ENCODE measurements at places on chromosomes 6 and 20.

DNA sequence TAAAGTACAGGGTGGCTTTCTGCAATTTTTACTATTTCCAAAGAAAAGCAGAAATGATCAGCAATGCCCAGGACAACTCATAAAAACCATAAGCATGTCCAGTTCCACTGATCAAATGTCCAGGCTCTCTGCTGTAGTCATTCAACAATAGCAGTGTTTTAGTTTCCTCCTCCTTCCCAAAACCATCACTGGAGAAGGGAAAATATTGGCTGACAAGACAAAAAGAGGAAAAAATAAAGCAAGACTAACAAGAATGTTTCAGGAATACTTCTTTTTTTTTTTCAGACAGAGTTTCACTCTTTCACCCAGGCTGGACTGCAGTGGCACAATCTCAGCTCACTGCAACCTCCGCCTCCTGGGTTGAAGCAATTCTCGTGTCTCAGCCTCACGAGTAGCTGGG, 2.2 kb downstream of the UQCC1 start:
- DNase-seq = no peak

DNA sequence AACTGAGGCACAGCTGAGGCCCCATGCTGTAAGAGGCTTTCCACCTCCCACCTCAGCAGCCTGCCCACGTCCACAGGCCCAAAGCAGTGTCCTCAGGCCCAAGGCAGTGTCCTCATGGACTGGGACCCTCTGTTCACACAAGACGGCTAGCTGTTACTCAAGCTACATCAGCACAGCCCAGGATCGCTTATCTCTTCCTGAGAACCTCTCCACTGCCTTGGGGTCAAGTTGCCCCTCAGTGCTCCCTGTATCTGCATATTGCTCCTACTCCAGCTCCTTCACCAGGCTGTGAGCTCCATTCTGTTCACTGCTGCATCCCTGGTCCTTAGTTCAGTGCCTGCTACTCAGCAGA, 208.8 kb upstream of the TAB2 start:
- DNase-seq = no peak

DNA sequence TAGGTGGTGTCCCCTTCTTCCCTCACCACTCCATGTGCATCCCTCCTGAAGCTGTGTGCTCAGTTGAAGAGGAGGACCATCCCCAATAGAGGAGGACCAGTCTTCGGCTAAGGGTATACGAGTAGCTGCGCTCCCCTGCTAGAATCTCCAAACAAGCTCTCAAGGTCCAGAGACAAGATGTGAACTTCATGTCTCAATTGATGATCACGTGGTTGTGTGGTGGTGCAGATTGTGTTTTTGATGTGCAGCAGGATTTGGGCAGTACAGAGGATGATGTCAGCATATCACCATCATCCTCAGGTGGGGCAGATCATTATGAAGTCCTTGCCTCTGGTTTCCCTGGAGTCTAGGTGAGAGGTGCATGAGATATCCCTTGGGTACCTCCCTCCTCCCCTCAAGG, 20.0 kb upstream of the DDR1 start:
- DNase-seq = no peak

DNA sequence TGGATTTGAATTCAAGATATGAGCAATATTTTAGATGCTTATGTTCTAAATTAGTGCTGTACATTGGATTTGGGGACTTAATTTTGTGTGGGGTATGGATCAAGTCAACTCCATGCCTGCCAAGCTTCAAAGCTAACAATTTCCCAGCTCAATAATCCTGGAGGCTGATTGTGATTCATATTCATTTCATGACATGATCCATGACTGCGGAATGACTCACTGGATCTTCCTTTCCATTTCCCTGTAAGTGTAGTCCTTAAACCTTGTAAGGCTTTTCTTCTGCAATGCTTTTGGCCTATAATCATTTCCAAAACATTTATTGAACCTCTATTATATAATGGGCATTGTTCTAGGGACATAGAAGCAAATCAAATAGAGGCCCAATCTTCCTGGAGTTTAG, 44.7 kb upstream of the CCN2 start:
- DNase-seq = peak; percentile 62

DNA sequence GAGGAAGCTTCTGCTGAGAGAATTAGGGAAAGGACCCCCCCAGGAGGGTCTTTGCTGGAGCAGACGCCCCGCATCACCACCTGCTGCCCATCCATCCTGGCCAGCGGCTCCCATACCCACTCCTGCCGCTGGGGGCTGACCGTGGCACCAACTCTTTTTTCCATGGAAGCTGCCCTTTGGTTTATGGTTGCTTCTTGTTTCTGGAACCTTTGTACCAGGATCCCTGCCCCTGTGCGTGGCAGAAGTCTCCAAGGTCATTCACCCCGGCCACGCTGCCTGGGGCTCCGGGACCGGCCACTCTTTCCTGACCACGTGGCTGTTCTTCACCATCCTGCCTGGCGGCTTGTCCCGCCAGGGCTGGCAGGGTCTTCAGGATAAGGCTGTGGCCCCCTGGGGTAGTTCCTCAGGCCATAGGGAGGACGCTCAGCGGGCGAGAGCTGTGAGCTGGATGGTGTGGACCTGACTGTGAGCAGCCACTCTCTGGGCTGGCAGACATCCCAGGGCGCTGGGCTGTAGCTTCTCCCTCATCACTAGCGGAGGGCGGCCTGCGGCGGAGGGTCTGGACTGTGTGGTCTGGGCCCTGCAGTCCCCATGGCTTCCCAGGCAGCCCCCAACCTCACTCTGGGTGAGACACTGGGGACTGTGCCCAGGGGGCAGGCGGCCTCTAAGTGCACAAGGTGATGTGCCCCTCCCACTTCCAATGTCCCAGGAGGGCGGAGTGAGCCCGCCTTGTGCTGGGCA, 22.8 kb upstream of the RBBP8NL start:
- DNase-seq = no peak

GRCh38 chr20:10578607-10579006, 95.2 kb downstream of the JAG1 start:
- DNase-seq = no peak

- DNase-seq = no peak
These were observed 55.6 kb downstream of the ADTRP start for GRCh38 chr6:11722805-11723631.

GRCh38 chr6:169216830-169217229, 36.8 kb downstream of the THBS2 start:
- no peak for DNase-seq

GRCh38 chr20:19380211-19380610, 167.8 kb downstream of the SLC24A3 start:
- no peak for DNase-seq

DNA sequence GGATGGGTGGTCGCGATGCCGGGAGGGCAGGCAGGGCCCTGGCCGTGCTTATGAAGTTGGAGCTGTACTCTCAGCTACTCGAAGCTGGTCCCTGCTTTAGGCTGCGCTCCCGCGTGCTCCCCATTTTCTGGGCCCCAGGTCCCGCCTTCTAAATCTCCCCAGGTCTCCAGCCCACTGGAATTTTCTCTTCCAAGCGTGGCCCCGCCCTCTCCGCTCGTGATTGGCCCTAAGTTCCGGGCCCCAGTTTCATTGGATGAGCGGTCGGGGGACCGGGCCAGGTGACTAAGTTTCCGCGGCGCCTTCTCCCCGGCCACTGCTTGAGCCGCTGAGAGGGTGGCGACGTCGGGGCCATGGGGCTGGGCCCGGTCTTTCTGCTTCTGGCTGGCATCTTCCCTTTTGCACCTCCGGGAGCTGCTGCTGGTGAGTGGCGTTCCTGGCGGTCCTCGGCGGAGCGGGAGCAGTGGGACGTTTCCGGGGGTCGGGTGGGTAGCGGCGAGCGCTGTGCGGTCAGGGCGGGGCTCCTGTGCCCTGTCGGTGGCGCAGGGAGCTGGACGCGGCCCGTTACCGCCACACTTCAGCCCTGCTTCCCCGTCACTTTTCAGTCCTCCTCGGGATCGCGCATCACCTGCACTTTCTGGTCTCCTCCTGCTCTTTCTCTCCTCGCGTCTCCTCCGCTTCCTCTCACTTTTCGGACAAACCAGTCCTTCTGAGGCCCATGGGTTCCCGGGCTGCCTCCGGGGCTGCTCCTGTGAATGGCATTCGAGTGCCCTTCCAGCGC, at the start of gene MICA:
TSS of gene MICA (plus strand) at position 313 of the 778 bp plus-strand sequence. CDS start at position 351, 38 bp downstream.
- DNase-seq = no peak

- no peak for DNase-seq
These were observed 82.3 kb upstream of the BCLAF1 start for GRCh38 chr6:136371959-136372358.

- DNase-seq = no peak
These were observed 99.0 kb upstream of the SOX4 start for GRCh38 chr6:21494505-21494904.

DNA sequence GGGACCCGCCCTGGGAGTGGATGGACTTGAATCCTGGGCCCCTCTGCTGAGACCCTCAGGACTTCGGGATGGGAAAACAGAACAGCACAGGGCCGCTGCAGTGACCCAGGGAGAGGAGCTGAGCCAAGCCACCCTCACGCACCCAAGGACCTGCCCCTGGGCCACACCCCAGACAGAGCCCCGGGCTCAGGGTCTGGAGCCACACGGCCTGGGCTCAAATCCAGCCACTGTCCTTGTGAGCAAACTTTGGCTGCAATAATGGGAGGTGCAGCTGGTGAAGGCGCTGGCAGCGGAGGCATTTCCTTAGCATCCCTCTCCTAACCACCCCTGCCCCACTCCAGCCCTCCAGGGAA, 207.7 kb downstream of the PREX1 start:
- DNase-seq = no peak

GRCh38 chr6:160391419-160392116, 43.4 kb downstream of the SLC22A3 start:
- no peak for DNase-seq

- no peak for DNase-seq
These were observed 12.7 kb upstream of the ZBTB46 start for GRCh38 chr20:63843778-63844177.

- DNase-seq = no peak
These were observed 112.0 kb upstream of the MTHFD1L start for GRCh38 chr6:150753371-150754064.

- DNase-seq = no peak
These were observed 5.2 kb downstream of the RBM38 start for GRCh38 chr20:57396212-57396983.
